ENCODE measurements at places on chromosomes 5 and 9.
A peak's percentile ranks its signal among the peaks of the same experiment; 100 is the strongest.

DNA sequence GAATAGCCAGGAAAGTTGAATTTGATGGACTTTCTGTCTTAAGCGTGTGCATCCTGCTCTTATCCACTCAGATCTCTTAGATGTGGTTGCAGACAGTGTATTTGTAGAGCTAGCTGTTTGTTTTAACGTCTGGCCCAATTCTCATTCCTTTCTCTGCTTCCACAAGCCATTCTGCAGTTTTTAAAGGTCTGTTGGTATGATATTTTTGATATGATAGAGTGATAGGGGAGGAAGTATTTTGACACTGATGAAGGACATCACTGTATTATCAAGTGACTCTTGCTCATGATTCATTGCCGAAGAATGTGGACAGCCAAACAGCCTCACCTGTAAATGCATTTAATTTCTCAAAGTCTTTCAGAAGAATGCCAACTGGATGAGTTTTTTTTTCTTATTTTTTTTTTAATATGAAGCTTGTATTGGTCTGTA lies 4.5 kb downstream of the TJP2 start:
- peak; percentile 31 for DNase-seq

DNA sequence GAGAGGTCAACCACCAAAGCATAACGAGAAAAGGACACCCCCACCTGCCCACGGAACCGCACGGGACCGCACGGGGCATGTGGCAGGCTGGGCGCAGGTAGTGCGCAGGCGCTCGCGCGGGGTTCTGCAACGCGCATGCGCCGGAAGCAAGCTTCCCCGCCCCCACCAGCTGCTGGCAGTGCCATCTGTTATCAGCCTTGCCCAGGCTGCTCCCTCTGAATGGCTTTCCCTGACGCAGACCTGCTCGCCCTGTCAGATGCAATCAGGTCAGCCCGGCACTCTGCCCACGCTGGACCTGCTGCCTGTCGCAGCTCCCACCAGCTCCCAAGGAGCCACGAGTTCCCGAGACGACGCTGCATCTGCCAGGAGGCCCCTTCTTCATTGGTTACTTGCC lies 22.8 kb downstream of the PTCH1 start:
- peak; percentile 30 for DNase-seq

DNA sequence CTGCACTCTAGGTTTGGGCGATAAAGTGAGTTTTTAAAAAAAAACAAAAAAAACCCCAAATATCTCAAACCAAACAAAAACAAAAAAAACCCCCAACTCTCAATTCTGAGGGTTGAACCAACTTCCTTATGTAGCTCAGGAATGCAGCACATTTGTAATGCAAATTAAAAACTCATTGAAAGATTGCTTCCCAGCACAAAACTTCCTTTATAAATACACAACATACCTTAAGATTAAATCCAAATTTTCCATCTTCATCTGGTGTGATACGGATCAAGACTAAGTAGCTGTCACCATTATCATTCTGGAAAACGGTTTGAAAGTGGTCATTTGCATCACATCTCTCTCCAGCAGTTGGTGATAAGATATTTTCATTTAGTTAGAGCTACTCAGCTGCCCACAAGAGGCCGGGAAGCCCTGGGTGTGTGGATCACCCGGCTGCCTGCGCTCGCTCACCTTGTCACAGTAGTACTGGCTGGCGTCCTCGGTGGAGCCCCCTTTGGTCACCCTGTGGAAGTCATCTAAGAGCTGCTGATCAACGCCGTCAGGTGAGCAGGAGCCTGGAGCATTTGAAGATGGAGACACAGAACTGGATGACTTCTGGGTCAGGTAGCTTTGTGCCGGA lies 88.2 kb downstream of the PTPN3 start:
- DNase-seq: no peak

- no peak for DNase-seq
These were observed 83.0 kb downstream of the NDUFS4 start for GRCh38 chr5:53643445-53643844.

GRCh38 chr9:75653750-75654149 lies 236.7 kb upstream of the PCSK5 start:
- no peak for DNase-seq

DNA sequence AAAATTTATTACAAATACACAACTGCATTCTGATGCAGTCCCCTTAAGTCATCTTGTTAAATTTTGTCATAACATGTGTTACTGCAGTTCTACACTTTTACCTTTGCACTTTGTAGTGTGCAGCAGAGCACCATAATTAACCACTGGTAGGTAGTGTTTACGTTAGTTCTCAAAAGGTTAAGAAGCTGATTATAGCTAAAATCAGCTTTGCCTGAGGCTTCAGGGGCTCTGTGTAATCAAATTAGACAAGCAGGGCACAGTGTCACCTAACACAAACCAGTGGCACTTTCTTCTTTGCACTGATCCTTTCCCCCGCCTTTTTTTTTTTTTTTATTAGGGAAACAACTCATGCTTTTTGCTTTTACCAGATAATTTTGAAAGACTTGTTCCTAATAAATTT lies 26.1 kb downstream of the POU5F2 start:
- no peak for DNase-seq

GRCh38 chr9:101593345-101593744 lies 1.4 kb downstream of the PPP3R2 start:
- no peak for DNase-seq
